ENCODE measurements at places on chromosomes 1 and 21. TPM values are rescaled to one million over a fixed set of nuclear protein-coding genes. Genes with fewer than 3 reads are reported as not detected.

DNA sequence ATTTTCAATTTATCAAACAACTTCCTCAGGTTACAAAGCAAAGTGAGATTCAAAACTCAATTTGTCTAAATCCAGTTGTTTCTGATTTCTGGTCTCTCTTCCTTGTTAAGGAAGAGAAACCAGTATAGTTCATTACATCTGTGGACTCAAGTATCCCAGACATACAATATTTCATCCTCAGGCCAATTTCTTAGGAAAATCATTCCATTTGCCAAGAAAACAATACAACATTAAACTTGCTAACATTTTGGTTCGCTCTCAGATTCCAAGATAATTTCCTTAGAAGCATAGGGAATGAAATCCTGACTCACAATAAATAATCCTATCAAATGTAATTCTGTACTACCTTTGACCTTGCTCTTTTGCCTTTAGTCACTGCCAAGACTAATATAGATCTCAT lies 11.2 kb upstream of the TTLL7 start:
- DNase-seq: no peak

DNA sequence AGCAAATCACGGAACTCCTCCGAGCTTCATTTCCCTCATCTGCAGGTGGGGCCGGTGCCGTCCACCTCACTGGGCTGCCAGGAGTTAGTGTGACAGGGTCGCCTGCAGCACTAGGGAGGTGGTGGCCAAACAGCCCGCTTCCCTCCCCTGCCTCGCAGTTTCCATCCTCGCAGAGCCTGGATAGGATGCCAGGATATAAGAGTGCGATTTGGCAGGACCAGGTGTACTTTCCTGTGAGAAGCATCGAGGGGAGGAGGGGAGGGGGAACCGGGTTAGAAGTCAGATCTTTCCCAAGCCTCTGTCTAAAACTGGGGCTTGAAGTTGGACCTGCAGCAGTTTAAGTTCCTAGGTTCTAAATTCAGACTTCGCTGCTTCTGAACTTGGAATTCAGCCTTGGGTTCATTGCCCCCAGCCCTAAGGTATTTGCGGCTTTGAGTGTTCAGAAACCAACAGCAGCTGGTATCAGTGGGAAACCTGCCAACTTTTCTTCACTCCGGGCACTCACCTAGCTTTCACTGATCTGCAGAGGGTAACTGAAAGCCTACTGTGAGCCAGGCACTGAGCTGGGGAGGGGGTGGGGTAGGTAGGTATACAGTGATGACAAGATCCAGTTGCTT lies 1.7 kb upstream of the JUN start:
- peak; percentile 20 for DNase-seq

DNA sequence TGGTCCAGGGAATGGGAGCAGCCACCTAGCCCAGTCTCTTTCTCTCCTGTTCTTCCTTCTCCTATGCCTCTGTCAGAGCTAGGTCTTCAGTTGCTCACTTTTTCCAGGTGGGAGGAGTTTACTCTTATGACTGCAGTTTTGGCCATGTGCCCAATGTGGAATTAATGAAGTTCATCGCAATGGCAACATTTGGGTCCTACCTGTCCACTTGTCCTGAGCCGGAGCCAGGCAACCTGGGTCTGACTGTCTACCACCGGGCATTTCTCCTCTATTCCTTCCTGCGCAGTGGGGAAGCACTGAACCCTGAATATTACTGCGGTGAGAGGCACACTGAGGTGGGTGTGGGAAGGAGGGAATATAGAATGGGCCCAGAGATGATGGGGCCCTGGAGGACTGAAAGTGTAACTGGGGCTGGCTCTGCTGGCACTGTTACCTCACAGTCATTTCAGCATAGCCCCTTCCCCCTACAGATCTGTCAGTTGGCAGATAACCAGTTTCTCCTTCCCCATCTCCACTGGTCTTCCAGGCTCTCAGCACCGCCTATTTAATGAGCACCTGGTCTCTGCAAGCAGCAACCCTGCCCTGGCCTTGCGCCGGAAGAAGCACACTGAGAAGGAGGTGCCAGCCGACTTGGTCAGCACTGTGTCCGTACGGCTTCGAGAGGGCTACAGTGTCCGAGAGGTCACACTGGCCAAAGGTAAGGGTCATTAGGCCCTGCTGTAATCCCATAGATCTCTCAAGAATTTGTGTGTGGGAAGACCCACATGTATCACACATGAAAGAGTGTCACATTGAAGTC lies 30.1 kb downstream of the SZT2 start:
- DNase-seq: no peak

DNA sequence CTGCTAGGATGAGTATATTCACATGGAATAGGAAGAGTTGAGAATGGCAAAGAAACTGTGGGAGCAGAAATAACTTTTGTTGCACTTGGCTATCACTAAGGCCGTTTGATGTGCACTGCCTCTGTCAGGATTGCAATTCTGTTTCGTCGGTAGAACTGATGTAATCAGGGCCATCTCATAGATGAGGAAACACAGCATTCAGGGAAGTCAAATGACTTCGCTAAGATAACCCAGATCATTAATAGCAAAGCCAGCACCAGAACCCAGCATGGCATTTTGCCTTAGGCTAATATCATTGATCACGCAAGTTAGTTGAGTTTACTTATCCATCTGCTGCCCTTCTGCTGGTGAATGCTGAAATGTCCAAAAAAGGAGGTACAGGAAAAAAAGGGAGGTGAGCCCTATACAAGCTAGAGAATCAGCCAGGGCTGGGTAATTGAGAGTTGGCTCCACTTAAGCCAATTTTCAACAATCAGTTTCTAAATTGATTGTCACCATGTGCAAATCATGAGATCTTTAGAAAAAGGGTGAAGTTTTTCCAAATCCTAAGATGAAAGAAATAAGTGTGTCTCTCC lies 7.6 kb downstream of the RASSF5 start:
- DNase-seq: no peak

DNA sequence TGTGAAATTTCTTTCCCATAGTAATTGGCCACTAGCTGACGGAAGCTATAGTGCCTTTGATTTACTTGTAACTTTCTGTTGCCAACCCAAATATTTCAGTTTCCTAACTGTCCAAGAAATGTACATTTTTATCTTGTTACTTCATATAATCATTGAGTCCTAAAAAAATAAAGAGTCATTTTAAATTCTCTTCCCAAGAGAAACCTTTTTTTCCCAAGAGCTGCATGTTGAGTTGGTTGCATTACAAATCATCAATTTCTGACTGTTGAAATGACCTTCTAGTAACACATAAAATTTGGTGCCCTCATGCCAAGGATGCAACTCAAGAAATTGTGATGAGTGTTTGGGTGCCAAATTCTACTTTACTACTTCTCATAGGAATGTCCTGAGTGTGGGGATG lies 61.0 kb downstream of the HMCN1 start:
- no peak for DNase-seq

COL9A2 gene
- 22.3 TPM for total RNA-seq

TSSK3 gene
- total RNA-seq: 0.51 TPM

CD1C gene
- total RNA-seq: 0.20 TPM

FCN3 gene
- not detected for total RNA-seq

DNA sequence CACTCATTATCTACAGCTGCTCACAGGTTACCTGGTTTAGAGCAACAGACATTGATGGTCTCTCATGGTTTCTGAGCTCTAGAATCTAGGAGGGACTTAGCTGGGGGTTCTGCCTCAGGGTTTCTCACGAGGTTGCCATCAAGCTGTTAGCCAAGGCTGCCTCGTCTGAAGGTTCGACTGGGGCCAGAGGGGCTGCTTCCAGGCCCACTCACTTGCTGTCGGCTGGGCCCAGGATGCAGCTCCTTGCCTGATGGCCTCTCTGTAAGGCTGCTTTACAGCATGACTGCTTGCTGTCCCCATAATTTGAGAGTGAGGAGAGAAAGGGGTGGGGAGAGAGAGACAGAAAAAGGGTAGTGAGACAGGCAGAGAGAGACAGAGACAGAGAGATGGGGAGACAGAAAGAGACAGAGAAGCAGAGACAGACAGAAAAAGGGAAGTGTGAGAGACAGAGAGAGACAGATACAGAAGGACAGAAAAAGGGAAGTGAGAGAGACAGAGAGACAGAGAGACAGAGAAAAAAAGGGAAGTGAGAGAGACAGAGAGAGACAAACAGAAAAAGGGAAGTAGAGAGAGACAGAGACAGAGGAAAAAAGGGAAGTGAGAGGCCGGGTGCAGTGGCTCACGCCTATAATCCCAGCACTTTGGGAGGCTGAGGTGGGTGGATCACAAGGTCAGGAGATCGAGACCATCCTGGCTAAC lies 106.8 kb upstream of the C1orf174 start:
- DNase-seq: no peak

CELA2A gene
- not detected for total RNA-seq

DNA sequence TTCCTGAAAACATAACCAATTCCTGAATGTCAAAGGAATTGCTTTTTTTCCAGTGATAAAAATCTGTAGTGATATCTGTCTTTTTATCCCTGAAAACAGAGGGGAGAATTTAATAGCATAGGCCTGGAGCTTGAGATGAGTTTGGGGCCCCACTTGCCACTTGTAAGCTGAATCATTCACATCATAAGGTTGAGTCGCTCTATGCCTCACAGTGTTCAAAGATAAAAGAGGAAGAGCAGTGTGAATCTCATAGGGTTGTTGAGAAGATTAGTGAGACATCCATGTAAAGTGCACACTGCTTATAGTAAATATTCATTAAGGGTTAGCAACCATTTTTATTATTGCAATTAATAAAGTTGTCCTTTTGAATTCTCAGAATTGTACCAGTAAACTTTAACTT lies 271.3 kb downstream of the DNM3 start:
- no peak for DNase-seq

RPTN gene
- total RNA-seq: not detected

- no peak for DNase-seq
Observed at GRCh38 chr1:229991724-229992333, 75.2 kb upstream of the GALNT2 start.

- no peak for DNase-seq
Observed at GRCh38 chr1:204940591-204940990, 69.9 kb downstream of the NFASC start.

GRCh38 chr1:169594391-169594790 lies 8.1 kb upstream of the F5 start:
- no peak for DNase-seq

IVL gene
- total RNA-seq: not detected

GRCh38 chr1:245458234-245458633 lies 303.4 kb downstream of the KIF26B start:
- DNase-seq: no peak

DNA sequence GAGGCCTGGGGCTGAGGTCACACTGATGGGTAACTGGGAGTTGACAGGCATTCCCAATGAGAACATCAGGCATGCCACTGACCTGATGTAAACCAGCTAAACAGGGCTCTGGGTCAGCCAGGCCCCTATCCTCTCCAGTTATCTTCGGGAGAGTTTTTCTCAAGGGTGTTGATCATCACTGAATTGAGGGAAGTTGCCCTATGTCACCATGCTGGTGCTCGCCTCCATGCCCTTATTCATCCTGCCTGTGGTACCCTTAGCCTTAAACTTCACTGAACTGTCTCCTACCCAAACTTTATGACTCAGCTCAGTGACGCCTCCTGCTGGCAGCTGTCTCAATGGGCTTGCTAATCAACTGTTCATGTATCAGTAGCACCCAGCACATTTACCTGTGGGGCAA lies 80.7 kb upstream of the TNR start:
- no peak for DNase-seq

OR2W3 gene
- total RNA-seq: 0.22 TPM

KRTAP12-2 gene
- not detected for total RNA-seq

GLRX2 gene
- total RNA-seq: 32.9 TPM

DIO1 gene
- not detected for total RNA-seq
